ENCODE measurements at places on chromosomes 12 and 14. TPM values are rescaled to one million over a fixed set of nuclear protein-coding genes. Genes with fewer than 3 reads are reported as not detected.

The SLC2A14 gene
- 0.43 TPM for polyA plus RNA-seq

The CPNE6 gene
- not detected for polyA plus RNA-seq

The GARIN6 gene
- polyA plus RNA-seq: not detected

The LHX5 gene
- polyA plus RNA-seq: not detected

The LUM gene
- polyA plus RNA-seq: 41.3 TPM

The GLIPR1 gene
- polyA plus RNA-seq: 12.4 TPM

The KRT6C gene
- polyA plus RNA-seq: not detected

The PTPRQ gene
- polyA plus RNA-seq: 32.0 TPM
